ENCODE measurements at places on chromosomes 7 and 10. TPM values are rescaled to one million over a fixed set of nuclear protein-coding genes. Genes with fewer than 3 reads are reported as not detected.

DNA sequence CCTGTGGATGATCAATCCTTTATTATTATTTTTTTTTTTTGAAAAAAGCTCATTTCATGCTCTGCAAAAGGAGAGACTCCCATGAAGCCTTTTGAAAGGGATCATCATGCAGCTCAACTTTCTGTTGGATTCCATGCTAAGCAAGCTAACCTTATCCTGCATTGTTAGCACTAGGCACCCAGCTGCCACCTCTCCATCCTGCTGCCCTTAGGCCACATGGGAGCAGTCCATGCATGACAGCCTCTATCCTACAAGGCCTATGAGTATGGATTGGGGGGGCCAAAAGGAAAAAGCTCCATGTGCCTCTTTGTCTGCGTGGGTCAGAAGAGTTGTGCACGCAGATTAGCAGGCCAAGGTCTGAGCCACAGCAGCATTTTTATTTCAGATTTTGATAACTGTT is 19.2 kb downstream of the SMNDC1 start:
- DNase-seq, result no peak

DNA sequence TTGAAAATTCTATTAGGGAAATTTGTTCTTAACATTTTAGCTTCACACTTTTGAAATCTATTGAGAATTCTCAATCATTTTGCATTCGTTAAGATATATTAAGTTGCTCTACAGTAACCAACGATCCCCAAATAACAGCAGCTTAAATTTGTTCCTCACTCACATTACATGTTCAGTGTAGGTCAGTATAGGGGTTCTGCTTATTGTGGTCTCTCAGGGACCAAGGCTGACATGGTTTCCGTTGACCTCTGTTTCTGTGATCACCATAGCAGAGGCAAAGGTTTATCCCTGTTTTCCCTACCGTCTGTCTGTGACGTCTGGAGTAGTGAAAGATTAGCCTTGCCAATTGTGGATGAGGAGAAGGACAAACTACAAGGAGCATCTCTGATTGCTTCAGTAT is 235.0 kb upstream of the CSTF2T start:
- no peak for DNase-seq

DNA sequence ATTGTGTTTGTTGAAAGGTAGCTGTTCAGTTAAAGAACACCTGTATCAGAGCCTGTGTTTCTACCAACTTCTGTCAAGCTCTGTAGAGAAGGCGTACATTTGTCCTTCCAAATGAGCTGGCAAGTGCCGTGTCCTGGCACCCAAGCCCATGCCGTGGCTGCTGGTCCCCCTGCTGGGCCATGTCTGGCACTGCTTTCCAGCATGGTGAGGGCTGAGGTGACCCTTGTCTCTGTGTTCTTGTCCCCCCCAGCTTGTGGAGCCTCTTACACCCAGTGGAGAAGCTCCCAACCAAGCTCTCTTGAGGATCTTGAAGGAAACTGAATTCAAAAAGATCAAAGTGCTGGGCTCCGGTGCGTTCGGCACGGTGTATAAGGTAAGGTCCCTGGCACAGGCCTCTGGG is 154.9 kb downstream of the EGFR start:
- no peak for DNase-seq

GRCh38 chr7:47195641-47196040 is 386.3 kb downstream of the TNS3 start:
- no peak for DNase-seq

GRCh38 chr10:106566873-106567272 is 597.6 kb downstream of the SORCS1 start:
- DNase-seq, result no peak

DNA sequence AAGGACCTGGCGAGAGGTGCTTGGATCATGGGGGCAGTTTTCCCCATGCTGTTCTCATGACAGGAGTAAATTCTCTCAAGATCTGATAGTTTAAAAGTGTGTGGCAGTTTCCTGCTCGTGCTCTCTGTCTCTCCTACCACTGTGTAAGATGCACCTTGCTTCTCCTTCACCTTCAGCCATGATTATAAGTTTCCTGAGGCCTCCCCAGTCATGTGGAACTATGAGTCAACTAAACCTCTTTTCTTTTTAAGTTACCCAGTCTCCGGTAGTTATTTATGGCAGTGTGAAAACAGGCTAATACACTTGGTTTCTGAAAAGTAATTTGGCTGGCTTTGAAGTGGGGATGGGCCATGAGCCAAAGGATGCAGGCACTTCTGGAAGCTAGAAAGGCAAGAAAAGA is 268.0 kb upstream of the KAT6B start:
- no peak for DNase-seq

GRCh38 chr10:1977461-1977860 is 240.1 kb upstream of the ADARB2 start:
- DNase-seq, result no peak

DNA sequence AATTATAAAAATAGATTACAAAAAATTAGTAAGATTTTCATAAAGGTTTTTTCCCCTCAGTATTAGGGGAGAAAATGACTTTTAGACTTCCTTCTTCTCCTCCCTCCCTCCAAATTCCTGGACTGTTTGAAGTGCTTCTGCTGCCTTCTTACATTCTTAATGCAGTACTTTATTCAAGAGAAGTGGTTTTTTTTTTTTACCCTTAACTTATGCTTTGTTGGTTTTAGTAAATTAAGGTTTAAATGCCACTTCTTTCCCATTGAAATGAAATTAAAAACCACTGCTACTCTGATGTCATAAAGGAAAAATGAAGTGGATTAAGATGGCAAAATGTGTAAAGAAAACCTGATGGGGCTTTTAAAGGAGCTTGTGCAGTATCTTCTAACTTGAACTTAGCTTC is 140.7 kb downstream of the VTI1A start:
- no peak for DNase-seq

GRCh38 chr10:88126699-88127098 is 263.3 kb downstream of the PTEN start:
- no peak for DNase-seq

DNA sequence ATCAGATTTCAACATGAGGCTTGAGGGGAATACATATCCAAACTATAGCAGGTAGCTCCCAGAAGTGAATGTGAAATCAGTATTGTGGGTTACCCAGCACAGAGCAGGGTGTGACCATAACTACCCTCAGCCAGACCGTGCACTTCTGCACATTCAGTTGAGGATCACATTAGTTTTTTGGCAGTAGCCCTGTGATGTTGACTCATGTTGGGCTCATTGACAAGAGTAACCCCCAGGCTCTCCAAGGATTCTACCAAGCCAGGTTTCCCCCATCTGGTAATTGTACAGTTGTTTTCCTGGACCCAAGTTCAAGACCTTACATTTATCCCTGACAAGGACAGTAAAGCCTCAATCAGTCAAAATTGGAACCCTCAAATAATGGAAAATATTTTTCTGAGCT is 11.7 kb upstream of the CPA4 start:
- no peak for DNase-seq

DNA sequence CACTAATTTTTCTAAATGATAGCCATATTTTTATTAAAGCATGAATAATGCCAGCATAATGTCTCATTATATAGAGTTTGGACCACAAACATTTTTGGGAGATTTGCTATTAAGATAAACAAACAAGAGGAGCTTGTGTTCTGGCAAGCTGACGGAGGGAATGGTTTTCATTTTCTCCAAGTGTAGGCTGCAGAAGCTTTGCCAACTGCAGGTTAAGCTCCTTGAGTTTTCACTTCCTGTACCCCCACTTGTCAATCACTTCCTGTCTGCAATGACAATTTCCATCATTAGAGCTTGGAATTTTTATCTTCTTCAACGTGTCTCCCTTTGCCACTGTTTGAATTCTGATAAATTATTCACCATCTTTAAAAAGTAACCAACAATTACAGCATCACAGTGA is 13.4 kb downstream of the EBF3 start:
- no peak for DNase-seq

GRCh38 chr7:30012757-30013156 is 13.7 kb downstream of the FKBP14 start:
- no peak for DNase-seq

DNA sequence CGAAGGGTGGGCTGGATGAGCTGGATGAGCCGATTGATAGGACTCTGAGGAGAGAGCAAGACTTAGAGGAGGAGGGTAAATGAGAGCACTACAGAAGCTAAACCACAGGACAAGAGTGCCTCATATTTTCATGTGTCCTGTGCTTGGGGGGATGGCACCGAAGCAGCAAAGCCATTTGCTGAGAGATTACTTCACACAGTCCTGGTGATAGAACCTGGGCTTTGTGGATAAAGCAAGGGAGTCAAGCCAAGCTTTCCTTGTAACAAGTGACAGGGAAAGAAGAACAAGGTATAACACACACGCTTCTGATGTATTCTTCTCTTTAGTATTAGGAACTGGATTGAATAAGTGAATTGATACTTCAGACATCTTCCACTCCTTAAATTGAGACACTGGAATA is 253.7 kb downstream of the ANKRD7 start:
- DNase-seq, result no peak

DNA sequence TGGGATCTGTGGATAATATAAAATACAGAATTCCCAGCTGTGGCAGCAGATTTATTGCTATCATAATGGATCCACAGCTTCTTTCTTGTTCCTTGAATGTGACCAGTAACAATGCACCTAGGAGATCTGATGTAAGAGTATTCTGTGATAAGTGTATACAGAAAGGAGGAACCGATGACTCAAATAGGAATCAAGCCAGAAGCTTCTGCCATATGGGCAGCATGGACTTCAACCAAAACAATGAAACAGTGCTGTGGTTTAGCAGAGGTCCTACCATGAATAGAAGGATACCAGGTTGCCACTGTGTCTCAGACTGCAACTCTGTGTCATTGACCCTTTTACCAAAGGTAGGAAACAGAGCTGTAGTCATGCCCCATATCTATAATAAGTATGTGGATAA is 81.8 kb downstream of the PTPRZ1 start:
- DNase-seq, result no peak

- DNase-seq, result no peak
Observed at GRCh38 chr7:24685708-24686107, 71.6 kb downstream of the GSDME start.

DNA sequence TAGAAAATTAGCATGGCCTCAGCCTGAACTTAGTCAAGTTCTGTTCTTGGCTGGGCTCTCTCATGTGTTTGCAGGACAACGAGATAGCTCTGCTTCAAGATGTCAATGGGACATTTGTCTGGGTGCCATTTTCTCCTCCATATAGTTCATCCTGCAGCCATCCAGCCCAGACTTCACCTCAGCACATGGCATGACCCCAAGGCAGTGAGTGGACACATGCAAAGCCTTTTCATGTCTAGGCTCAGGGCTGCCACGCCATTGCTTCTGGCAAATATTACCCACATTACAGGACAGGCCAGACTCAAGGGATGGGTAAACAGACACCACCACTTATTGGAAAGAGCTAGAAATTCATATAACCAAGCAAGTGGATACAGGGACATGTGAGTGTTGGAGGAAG is 9.3 kb downstream of the AKR1C3 start:
- DNase-seq, result no peak

DNA sequence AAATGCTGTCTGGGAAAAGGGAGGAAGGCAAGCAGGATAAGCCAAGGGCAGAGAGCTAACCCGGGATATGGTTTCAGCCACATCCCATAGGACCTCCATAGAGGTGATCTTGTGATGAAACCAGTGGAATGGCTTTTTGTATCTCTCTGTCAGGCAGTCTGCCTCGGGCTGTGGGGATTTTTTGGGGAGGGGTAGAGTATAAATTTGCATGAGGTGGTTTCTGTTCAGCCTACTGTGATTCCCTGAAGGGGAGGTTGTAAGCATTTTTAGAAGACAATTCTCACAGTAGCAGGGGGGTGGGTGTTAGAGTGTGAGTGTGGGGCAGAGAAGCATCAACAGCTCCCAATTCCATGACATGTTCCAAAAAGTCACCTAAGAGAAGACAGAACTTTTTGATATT is 11.8 kb downstream of the OR9A2 start:
- DNase-seq, result no peak

- DNase-seq, result no peak
Observed at GRCh38 chr7:121521711-121522400, 125.7 kb upstream of the FAM3C start.

GRCh38 chr10:24331457-24331856 is 122.5 kb downstream of the KIAA1217 start:
- no peak for DNase-seq

GRCh38 chr10:123117644-123118417 is 17.9 kb upstream of the HMX3 start:
- DNase-seq, result no peak

DNA sequence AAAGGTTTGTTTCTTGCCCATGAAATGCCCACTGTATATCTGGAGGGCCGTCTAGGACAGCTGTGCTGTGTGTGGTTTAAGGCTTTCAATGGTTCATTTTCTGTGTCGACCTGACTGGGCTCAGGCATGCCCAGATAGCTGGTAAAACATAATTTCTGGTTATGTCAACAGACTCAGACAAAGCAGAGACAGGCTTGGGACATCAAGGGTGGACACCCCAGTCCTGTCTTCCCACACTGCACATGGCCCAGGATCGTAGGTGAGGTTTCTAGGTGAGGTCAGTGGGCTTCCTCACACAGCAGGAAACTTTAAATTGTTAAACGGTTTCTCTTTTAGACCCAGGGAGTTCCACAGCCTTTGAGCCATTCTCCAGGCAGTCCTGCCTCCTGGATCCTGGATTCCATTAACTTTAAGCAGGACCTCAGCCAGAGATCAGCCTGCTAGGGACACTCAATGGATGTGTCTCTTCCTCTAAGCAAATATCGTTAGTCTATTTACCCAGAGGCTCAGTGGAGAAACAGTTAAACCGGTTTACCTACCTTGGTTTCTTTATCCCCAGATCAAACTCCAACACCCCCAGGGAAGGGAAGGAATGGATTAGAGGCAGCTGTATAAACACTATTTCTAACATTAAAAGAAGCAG is 66.4 kb downstream of the ST8SIA6 start:
- no peak for DNase-seq

DNA sequence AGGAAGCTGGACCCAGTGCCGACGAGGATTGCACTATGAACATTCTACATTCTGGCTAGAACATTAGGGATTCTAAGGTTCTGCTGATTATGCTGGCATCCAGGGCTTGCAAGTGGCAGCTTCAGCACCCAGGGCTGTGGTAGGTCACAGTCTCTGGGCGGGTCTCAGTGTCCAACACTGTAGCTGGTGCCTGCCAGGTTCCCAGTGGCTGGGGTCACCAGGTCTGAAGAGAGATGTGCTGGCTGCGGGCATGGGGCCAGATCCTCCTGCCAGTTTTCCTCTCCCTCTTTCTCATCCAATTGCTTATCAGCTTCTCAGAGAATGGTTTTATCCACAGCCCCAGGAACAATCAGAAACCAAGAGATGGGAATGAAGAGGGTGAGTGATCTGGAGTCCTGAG is at the start of gene PTTG1IP2:
TSS of gene PTTG1IP2 (plus strand) at position 86 of the 400 bp plus-strand sequence. CDS start at position 234, 148 bp downstream.
- DNase-seq, result no peak

DNA sequence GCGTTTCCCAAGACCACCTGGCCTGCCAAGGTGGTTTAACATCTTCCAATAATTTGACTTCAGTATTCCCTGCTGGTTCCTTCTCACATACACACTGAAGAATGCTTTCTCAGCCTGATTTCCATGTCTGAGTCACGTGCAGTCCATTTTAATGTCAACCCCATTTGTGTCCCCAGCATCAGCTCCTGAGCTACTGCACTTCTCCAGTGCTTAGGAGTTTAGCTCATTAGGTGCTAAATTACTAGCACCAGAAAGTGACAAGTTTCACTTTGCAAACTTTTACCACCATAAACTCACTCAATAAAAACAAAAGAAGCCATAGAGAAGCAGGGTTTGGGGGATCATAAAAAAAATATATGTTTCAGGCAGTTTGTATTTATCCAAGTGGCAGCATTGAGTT is 279.3 kb upstream of the SORCS1 start:
- no peak for DNase-seq

SUGCT gene
- total RNA-seq, result 0.57 TPM

ACTL6B gene
- total RNA-seq, result not detected

KEL gene
- 1.2 TPM for total RNA-seq

GATA3 gene
- total RNA-seq, result 48.3 TPM

OR2A12 gene
- total RNA-seq, result not detected

AP3M1 gene
- total RNA-seq, result 43.5 TPM

SYCE1 gene
- 2.3 TPM for total RNA-seq

NOM1 gene
- total RNA-seq, result 27.2 TPM

Data from activated naive CD8-positive, alpha-beta T cell treated with anti-CD3 and anti-CD28 coated beads, Interleukin-2, amount 10 ng/mL, durations not matched to agents 7 days and 5 days (primary cell).